ENCODE measurements at places on chromosomes 3 and 15.

DNA sequence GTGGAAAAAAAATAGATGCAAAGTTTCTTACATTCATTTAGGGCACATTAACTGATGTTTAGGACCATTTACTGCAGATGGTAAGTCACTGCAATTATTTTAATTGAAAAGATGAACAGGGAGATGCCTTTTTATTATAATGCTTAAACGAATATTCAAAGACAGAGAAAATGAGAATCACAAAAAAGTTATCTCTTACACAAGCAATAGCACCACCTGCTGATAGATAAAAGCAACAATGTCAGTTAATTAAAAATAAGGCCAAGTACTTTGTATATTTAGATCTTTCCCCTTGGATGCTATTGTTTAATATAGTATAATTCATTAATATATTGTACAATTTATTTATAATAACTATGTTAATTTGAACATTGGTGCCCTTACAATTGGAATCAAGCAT, 55.9 kb downstream of the IFT80 start:
- peak; percentile 25 for DNase-seq

GRCh38 chr3:76586471-76586870, 453.4 kb upstream of the ROBO2 start:
- no peak for DNase-seq

- DNase-seq = no peak
These were observed 35.1 kb upstream of the P3H2 start for GRCh38 chr3:190155752-190156151.

DNA sequence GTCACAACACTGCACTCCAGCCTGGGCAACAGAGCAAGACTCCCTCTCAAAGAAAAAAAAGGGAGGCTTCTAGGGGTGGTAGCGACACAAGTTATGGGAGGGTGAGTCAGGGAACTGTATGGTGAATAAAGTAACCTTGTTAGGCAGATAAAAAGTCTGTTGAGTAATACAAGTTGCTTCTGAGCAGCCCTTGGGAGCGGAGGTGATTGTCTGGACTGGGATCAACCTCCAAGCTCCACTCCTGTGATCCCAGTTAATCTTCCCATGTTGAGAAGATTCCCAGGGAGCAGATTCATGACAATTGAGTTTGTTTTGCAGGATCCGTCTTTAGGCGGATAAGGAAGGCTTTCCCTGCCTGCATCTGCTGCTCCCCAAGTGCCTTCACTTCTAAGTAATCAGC, 335.9 kb downstream of the THSD4 start:
- DNase-seq = no peak

DNA sequence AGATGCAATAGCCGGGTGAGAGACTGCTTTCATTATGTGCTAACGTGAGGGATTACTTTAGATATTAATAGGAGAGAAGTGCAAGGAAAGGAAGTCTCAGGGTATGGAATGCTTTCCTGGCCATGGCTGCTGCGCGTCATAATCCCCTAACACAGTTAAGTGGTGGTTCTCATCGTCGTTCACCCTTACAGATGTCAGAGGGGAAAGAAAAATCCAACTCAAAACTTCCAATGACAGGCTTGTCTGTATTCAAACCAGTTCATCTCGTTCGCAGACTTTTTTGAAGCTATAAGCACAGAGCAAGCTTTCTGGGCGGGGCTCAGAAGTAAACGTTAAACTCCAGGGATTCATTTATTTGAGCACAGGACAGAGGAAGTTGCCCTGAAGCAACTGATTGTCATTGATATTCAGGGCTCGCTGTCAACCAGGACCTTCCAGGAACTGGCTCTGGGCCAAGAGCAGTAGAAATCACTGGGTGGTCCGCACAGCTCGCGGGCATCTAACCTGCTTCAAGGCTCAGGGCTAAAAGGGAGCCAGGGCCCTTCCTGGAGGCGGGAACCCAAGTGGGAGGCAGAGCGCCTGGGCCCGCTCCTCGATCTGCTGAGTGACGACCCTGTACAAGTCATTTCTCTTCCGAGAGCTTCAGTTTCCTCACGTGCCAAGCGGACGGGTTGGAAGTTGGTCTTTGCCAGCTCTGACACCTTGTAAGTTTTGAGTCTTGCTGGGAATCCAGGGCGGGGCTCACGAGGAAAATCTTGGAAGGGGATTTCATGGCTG, 1.1 kb upstream of the LPP start:
- peak; percentile 19 for DNase-seq

- no peak for DNase-seq
These were observed 91.0 kb downstream of the XRN1 start for GRCh38 chr3:142356818-142357217.

DNA sequence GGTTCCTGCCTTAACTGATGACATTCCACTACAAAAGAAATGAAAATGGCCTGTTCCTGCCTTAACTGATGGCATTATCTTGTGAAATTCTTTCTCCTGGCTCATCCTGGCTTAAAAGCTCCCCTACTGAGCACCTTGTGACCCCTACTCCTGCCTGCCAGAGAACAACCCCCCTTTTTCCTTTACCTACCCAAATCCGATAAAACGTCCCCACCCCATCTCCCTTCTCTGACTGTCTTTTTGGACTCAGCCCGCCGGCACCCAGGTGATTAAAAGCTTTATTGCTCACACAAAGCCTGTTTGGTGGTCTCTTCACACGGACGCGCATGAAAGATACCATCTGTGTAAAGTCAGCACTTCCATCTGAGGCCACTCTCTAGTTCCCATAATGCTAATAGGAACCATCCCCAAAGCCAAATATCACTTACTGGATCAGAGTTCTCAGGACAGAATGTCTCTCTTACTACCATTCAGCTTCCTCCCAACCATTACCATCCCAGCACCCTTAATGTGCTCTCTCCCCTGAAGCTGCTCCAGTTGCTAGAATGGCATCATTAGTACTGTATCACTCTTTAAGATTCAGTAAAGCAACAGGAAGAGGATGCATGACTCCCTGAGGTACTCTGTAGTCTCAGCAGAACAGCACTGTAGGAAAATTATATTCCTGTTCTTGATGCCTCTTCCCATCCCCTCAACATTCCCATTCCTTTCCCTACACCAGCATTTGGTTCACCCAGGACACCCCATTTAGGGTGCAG, 2.3 kb upstream of the HRG start:
- DNase-seq = no peak

GRCh38 chr3:48564022-48564421, 441 bp upstream of the UCN2 start:
- peak; percentile 61 for DNase-seq

DNA sequence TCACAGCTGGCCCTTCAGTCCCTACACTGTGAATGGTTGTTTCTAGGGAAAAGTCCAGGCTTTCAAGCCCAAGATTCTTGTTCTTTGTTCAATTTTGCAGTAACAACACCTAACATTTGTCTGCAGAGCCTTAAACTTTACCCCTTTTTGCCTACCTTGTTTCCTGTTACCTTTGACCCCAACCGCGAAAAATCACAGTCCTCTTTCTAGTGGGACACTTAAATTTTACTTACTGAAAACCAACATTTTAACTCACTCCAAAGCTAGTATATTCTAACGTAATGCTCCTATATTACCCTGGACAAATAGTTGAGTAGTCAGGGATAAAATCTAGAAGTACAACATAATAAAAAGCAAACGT, 649 bp upstream of the PIK3CB start:
- DNase-seq = no peak

- DNase-seq = no peak
These were observed 178.8 kb downstream of the POTEB3 start for GRCh38 chr15:21261396-21261964.

DNA sequence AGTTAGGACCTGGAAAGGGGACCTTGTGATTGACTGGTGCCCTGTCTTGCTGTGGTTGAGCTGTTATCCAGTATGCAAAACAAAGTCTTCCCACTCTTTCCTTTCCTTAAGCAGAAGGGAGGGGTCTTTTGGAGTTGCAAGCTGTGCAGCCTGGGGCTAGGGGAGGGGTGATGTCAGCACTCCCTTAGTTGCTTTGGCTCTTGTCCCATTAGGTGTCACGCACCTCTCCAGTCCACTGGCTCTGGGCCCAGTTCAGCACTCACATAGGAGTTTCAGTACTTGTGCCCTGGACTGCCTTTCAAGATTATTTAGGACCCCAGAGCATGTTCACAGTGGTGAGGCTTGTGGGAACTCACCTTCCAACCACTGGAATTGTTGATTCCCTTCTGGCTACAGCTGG, 238.5 kb downstream of the DOCK3 start:
- DNase-seq = no peak

GRCh38 chr3:69749461-69749860, 10.2 kb downstream of the MITF start:
- DNase-seq = no peak

DNA sequence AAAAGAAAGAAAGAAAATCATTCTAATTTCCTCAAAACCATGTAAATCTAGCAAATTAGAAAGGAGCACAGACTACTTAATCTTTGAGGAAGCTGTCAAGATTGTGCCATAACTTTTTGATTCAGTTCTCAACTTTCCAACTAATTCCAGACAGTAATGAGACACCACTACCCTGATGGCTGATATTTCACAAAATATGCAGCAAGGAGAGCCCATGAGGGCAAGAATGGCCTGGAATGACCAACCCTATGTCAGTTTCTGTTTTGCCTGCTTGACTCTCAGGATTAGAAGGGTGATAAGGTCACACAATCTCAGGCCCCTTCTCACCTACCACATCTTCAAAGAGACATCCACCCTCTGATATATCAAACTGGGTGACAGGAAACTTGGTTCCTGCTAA, 134.7 kb downstream of the MAGI1 start:
- no peak for DNase-seq

DNA sequence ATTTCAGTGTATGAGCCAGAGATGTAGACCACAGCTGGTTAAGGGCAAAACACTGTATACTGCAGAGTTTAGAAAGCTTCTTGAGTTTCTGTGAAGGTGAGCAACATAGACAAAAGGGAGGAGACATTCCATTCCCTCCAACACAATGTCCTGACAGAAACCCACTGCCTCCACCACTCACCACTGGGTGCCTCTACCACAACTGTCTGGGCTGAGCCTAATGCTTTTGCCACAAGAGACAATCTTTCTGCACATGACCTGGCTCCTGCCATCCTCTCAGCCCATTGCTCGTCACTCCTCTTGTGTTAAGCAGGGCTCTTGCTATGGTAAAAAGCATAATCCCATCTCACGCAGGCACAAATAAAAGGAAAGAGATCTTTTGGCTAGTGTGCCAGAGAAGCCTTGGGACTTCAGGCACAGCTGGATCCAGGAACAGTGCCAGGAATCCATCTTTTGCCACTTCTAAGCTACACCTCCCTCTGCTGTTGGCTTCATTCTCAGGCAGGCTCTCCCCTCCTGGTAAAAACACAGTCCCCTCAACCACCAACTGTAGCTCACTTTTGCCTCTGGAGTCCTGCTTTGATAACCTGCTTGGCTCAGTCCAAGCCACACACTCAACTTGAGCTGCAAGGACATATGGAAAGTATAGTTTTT, 140.6 kb upstream of the PRR20G start:
- no peak for DNase-seq

- no peak for DNase-seq
These were observed 81.1 kb upstream of the MYZAP start for GRCh38 chr15:57510647-57511046.

- peak; percentile 35 for DNase-seq
These were observed 49.1 kb downstream of the IQCH start for GRCh38 chr15:67303490-67304363.

DNA sequence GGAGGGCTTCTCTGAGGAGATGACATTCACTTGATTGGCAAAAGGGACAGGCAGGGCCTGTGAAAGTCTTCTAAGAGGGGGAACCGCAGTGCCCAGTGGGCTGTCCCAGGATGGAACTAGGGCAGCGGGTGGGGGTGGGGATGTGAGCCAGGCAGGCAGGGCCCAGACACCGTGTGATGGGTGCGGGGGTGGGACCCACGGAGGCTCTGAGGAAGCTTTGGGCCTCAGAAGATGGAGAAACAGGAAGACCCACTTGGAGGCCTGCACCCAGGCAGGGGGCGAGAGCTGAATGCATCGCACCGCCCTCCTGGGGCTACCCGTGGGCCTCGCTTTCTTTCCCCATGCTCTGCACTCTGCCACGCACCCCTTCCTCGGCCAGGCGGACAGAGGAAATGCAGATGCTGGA, 32.9 kb upstream of the ACAD9 start:
- DNase-seq = no peak

- DNase-seq = no peak
These were observed 36.0 kb upstream of the C3orf70 start for GRCh38 chr3:185188816-185189215.

- DNase-seq = no peak
These were observed 22.2 kb upstream of the SLC25A26 start for GRCh38 chr3:66198437-66199088.

- no peak for DNase-seq
These were observed 99.0 kb downstream of the MAP2K5 start for GRCh38 chr15:67641453-67641852.

DNA sequence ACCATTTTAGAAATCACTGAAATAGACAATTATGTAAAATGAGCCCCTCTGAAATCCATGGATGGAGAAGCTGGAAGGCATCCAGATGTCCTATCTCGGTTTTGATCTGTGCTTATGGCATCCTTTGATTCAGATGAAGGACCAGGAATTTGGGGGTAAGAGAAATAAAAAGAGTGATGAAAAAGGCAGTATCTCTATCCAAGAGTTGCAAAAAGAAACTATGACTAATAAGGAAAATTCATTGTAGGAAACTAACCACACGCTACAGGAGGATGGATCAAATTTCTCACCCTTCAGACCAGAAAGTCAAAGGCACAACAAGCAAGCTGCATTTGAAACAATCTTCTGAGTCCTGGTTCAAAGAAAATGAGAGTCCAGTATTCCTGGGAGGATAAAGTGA, 34.8 kb downstream of the SRGAP3 start:
- no peak for DNase-seq

- no peak for DNase-seq
These were observed 56.9 kb downstream of the CTDSPL start for GRCh38 chr3:37918627-37919026.

DNA sequence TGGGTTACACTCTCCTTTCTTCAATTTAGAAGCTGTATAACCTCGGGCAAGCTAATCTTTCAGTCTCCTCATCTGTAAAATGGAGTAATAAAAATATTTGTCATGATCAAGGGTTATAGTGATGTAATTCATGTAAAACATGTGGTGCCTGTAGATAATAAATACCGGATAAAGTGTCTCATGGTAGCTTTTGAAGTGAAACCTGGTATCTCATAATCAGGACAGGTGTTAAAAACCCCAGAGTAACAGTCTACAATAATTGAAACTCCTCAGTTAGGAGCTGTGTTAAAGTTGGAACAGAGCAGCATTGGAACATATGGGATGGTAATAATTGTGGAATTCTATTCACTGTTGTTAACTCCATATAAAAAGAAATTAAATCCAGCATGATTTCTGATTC, 884 bp upstream of the KNL1 start:
- DNase-seq = no peak

GRCh38 chr15:100995471-100996430, 76.6 kb downstream of the LRRK1 start:
- DNase-seq = no peak

DNA sequence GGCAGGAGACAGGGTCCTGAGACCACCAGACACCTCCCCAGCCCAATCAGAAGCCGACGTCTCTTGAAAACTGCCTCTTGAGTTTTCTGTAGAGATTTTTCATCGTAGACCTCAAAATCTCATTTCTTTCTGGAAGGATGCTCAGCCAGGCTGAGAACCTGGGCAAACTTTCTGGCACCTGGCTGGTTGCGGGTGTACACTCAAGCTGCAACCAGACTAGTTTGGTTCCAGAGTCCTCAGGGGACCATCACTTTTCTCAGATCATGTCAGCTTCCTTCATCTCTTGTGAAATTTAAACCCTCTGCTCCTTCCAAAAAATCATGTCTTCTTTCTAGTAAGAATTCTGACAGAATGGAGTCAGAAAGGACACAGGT, 45.1 kb downstream of the CMTM7 start:
- DNase-seq = no peak

All from hematopoietic multipotent progenitor cell (in vitro differentiated cells).